ENCODE measurements at places on chromosomes 5 and 9. TPM values are rescaled to one million over a fixed set of nuclear protein-coding genes. Genes with fewer than 3 reads are reported as not detected.

FBN2 gene
- total RNA-seq, result 272 TPM

SLC4A9 gene
- total RNA-seq, result not detected

SEMA5A gene
- total RNA-seq, result 0.32 TPM

FOXD4L4 gene
- under 0.01 TPM for total RNA-seq

ITGA1 gene
- 4.4 TPM for total RNA-seq

IRX2 gene
- not detected for total RNA-seq

FYB1 gene
- not detected for total RNA-seq
